Cerebellar nuclear complex (tissue), 1 donor: ENCODE measurements at places on chromosomes 4 and X.

DNA sequence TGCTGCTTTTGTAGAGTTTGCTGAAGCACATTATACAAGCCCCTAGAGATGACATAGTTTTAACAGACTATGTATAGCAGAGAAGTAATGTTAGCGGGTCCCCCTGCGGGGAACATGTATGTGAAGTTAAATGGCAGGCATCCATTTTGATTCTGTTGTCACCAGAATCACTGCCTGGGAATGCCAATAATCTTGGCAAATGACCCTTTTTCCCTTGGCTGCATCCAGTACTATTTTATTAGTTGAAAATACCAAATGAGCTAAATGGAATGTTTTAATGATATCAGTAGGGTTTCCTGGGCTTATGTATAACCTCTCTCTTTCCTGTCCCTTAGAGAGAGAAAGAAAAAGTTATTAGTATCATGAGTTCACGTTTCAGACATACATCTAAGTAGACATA lies 93.6 kb downstream of the LIMCH1 start:
- no peak for DNase-seq

DNA sequence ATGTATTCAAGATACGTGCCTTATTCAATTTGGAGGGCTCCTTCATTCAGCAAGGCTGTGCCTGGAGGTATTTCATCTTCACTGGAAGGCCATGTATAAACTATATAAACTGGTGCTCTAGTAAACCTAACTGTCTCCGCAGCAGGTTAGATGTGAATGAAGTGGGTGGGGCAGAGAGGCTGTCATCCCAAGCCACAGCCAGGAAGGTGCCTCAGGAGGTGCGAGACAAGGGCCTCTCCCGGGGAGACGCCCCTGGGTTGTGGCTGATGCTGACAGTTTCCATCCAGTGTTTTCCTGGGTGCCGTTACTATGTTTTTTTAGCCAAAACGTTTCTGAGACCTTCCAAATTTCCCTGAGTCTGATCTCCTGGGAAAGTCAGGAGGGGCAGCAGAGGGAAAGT lies 221.5 kb upstream of the RPL34 start:
- DNase-seq, result no peak

- DNase-seq, result no peak
Observed at GRCh38 chrX:128458888-128459287, 406.7 kb upstream of the ACTRT1 start.

GRCh38 chr4:74376888-74377483 lies 12.0 kb downstream of the EREG start:
- DNase-seq, result no peak

DNA sequence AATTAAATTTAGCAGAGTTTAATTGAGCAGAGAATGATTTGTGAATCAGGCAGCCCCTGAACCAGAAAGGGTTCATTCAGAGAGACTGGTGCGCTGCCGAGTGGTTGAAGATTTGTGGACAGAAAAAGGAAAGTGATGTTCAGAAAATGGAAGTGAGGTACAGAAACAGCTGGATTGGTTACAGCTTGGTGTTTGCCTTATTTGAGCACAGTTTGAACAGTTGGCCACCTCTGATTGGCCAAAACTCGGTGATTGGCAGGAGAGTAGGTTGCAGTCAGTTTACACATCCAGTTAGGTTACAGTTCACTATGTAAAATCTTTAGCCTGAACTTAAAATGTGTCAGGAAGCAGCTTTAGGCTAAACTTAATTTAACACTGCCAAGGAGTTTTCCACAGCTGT lies 14.9 kb downstream of the MID1IP1 start:
- DNase-seq, result no peak

- DNase-seq, result no peak
Observed at GRCh38 chr4:67030636-67031035, 514.7 kb downstream of the CENPC start.

DNA sequence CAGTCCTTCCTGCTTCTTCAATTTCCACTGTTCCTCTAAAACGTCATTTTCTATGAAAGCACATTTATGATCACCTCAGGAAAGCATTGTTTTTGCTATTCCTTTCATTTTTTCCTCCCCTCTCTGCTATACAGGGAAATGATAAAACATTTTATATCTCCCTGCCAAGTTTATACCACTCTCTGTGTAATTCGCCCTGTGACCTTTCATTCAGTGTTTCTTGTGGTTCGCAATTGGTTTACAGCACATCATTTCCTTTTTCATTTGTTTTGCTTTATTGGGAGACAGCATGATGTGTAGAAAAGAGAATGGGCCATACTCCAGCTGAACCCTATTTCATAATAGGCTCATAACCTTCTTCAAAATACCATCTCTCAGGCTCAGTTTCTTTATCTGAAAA lies 99.9 kb upstream of the RAPGEF2 start:
- DNase-seq, result no peak

DNA sequence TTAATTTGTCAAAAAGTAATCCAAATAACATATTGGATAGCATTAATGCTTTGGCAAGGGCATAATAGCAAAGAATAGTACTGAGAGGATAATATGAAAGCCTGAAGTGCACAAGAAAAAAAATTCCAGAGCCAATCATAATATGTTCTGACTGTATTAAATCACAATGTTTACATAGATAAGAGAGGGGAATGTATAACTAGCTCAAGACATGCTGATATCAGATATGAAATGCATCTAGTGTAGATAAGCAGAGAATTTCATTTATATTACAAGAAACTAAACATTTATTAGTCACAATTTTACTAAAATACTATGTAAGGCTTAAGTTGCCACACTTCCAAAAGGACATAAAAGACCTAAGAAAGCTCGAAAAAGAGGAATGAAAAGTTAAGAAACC lies 193.3 kb downstream of the BANK1 start:
- DNase-seq, result no peak

GRCh38 chr4:172692701-172693100 lies 475.9 kb upstream of the GALNT7 start:
- DNase-seq, result no peak

GRCh38 chr4:3112201-3112600 lies 37.7 kb downstream of the HTT start:
- no peak for DNase-seq

GRCh38 chrX:102697494-102697893 lies 14.8 kb upstream of the GPRASP2 start:
- DNase-seq, result no peak

GRCh38 chrX:132443196-132444135 lies 45.4 kb downstream of the MBNL3 start:
- no peak for DNase-seq

DNA sequence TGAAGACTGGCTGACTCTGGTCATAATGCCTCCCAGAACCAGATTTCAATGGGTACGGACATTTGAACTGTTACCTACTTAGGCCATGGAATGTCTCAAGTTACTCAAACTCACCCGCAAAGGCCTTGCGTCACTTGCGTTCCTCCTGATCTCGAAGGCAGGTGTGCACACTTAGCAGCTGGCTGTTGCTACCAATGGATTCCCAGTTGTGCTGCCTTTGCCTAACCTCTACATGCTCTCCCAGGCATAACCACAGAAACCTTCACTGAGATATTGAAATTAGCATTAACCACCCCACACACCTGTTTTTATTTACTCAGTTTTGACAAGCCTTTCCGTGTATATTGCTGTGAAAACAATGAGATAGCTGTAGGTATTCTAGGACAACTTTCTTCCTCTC lies 2.8 kb downstream of the ERVMER34-1 start:
- DNase-seq, result no peak

- DNase-seq, result no peak
Observed at GRCh38 chr4:48100256-48100655, 33.8 kb downstream of the TXK start.

DNA sequence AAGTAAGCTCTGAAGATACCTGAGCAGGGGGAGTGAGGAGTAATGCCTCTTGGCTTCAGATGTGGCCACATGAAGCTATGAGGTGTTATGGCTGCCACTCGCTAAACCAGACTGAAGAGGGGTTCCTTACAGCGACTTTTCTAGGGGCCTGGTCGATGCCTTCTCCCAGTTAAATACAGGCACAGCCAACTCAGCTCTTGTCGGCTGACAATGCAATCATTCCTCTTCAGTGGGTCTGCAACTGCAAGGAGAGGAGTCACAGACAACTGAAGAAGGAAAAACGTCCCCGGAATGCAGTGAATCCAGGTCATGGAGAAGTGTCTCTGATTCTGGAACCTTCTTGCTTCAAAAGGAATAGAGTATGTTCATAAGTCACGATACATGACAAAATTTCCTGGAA lies 106.4 kb downstream of the RNF150 start:
- DNase-seq, result no peak
